Regular cardiac myocyte (primary cell): ENCODE measurements at places on chromosomes 6 and 20. TPM values are rescaled to one million over a fixed set of nuclear protein-coding genes. Genes with fewer than 3 reads are reported as not detected.

Gene POLR1C
- total RNA-seq, result 24.0 and 39.5 TPM in 2 replicates

Gene GTSF1L
- total RNA-seq, result not detected in 2 replicates

Gene OPRL1
- total RNA-seq, result 0.19 and 2.0 TPM in 2 replicates

Gene KCNB1
- under 0.01 TPM in 2 replicates for total RNA-seq

Gene VNN1
- total RNA-seq, result under 0.01 TPM in 1 of 2 replicates, not detected in the other

Gene SSTR4
- total RNA-seq, result not detected in 2 replicates

Gene ACAT2
- total RNA-seq, result 17.2 and 34.3 TPM in 2 replicates

Gene HEY2
- total RNA-seq, result 0.28 and 0.77 TPM in 2 replicates

Gene OR2H1
- not detected in 2 replicates for total RNA-seq

Gene TRERF1
- 2.0 and 2.9 TPM in 2 replicates for total RNA-seq

Gene PBOV1
- total RNA-seq, result not detected in 2 replicates

Gene MYB
- total RNA-seq, result 0.28 and 6.3 TPM in 2 replicates

Gene FNDC11
- 0.19 and 0.56 TPM in 2 replicates for total RNA-seq

Gene C6orf15
- total RNA-seq, result not detected in 2 replicates

Gene NMBR
- total RNA-seq, result under 0.01 and 0.28 TPM in 2 replicates

Gene TMC2
- total RNA-seq, result not detected in 2 replicates

Gene ZNF318
- total RNA-seq, result 3.9 and 5.8 TPM in 2 replicates

Gene LST1
- not detected in 2 replicates for total RNA-seq

Gene KCNK16
- not detected in 2 replicates for total RNA-seq

Gene LY6G6D
- total RNA-seq, result not detected in 2 replicates

Gene XRN2
- 82.0 and 97.6 TPM in 2 replicates for total RNA-seq

Gene STXBP5
- total RNA-seq, result 40.8 and 62.0 TPM in 2 replicates

Gene SLC4A11
- 0.38 and 0.85 TPM in 2 replicates for total RNA-seq

Gene HLA-DOA
- not detected in 2 replicates for total RNA-seq

Gene SLC32A1
- total RNA-seq, result under 0.01 TPM in 1 of 2 replicates, not detected in the other

Gene DLK2
- 0.19 and 0.28 TPM in 2 replicates for total RNA-seq

Gene CFAP206
- 0.38 and 1.4 TPM in 2 replicates for total RNA-seq

Gene UBD
- not detected in 2 replicates for total RNA-seq

Gene SENP6
- 51.6 and 65.7 TPM in 2 replicates for total RNA-seq

Gene MACROD2
- under 0.01 TPM in 2 replicates for total RNA-seq

Gene IMPG1
- total RNA-seq, result not detected in 2 replicates

Gene ZFP57
- total RNA-seq, result not detected in 2 replicates

Gene HLA-DMB
- total RNA-seq, result under 0.01 and 1.4 TPM in 2 replicates

Gene MCHR2
- not detected in 2 replicates for total RNA-seq

Gene WFDC5
- total RNA-seq, result not detected in 2 replicates

Gene RSPH9
- total RNA-seq, result 0.58 and 0.85 TPM in 2 replicates

Gene BTNL2
- total RNA-seq, result not detected in 2 replicates

Gene DNAH8
- under 0.01 TPM in 1 of 2 replicates, not detected in the other for total RNA-seq

Gene CALHM6
- total RNA-seq, result 0.58 and 2.8 TPM in 2 replicates

Gene GSTA2
- total RNA-seq, result not detected in 2 replicates

Gene ZC2HC1B
- total RNA-seq, result not detected in 2 replicates

Gene PTGIS
- total RNA-seq, result 39.9 and 191 TPM in 2 replicates

Gene MDFI
- total RNA-seq, result 1.3 and 2.8 TPM in 2 replicates

Gene NNAT
- 0.19 TPM in 1 of 2 replicates, not detected in the other for total RNA-seq

Gene CLPSL1
- total RNA-seq, result not detected in 2 replicates

Gene ADGRF4
- total RNA-seq, result 0.19 and 0.28 TPM in 2 replicates

Gene SMPD2
- total RNA-seq, result 7.7 and 9.0 TPM in 2 replicates

Gene MUC21
- not detected in 2 replicates for total RNA-seq

Gene PAK5
- total RNA-seq, result not detected in 2 replicates

Gene PPIL4
- total RNA-seq, result 36.4 and 42.8 TPM in 2 replicates
